ENCODE measurements at places on chromosomes 4 and X. TPM values are rescaled to one million over a fixed set of nuclear protein-coding genes. Genes with fewer than 3 reads are reported as not detected.

The LRRC66 gene
- 0.72 TPM for total RNA-seq

DNA sequence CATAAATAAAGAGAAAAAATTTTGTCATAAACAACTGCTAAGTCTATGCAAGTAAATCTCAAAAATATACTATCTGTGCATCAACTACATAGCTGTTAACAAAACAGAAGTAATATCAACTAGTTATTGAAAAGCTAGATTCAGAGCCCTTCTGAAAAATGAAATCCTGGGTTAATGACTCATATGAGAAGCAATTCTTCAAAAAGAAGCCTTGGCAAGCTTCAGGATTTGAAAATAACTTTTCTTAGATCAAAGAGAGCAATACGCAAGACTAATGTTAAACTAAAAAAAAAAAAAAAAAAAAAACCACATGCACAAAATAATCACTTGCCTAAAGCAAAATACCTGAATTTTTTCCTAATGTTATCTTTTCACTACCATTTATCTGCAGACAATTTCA is 566.1 kb upstream of the BOD1L1 start:
- H3K27ac ChIP-seq: no peak overlapping the region
- DNase-seq: no peak
- peaks cover 7% of the 10 kb centered on the region for H3K27me3 ChIP-seq
- no peaks in the 10 kb centered on the region for H3K4me1 ChIP-seq
- no peak overlapping the region for H3K4me3 ChIP-seq

DNA sequence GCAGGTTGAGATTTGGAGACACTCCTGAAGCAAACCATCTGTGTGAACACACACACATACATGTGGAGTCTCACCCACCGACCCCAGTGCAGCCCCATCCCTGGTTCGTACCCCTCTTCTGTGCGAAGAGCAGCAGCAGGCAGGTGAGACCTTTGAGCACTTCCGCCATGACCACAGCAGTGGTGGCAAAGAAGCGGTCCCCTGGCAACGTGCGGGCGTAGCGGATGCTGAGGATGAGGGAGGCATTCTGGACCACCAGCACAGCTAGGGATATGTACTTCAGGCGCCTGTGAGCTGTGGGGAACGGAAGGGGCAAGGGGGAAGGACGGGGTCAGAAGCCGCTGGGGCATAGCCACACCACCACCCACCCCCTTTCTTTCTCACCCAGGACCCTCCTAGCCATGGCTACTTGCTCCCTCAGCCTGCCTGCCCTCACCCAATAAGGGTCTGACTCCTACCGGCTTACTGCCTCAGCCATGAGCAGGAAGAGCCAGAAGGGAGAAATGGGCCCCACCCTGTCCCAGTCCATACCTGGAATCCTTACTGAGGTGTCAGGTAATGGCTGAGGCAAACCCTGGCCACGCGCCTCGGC is 1.6 kb downstream of the SLC35A2 start:
- DNase-seq: no peak
- peaks cover 38% of the 10 kb centered on the region for H3K4me1 ChIP-seq
- H3K4me3 ChIP-seq: no peak overlapping the region
- peaks cover 9% of the 10 kb centered on the region for H3K36me3 ChIP-seq
- no peaks in the 10 kb centered on the region for H3K27me3 ChIP-seq

The OFD1 gene
- total RNA-seq: 63.7 TPM

- H3K4me3 ChIP-seq: no peak overlapping the region
- no peaks in the 10 kb centered on the region for H3K27me3 ChIP-seq
- no peak for DNase-seq
- H3K27ac ChIP-seq: no peak overlapping the region
- H3K4me1 ChIP-seq: peaks cover 8% of the 10 kb centered on the region
- peaks cover 9% of the 10 kb centered on the region for H3K36me3 ChIP-seq
These were observed 45.7 kb downstream of the MANBA start for GRCh38 chr4:102715057-102715456.

- H3K4me3 ChIP-seq: no peak overlapping the region
- no peak overlapping the region for H3K27ac ChIP-seq
- DNase-seq: no peak
- no peaks in the 10 kb centered on the region for H3K36me3 ChIP-seq
These were observed 598.7 kb downstream of the EPHA5 start for GRCh38 chr4:65071564-65071963.

Data from activated T-cell treated with anti-CD3 and anti-CD28 coated beads, Interleukin-2, amount 50 U/mL, for 72 hours (primary cell).